ENCODE measurements at places on chromosomes 11 and 22.
A peak's percentile ranks its signal among the peaks of the same experiment; 100 is the strongest.

DNA sequence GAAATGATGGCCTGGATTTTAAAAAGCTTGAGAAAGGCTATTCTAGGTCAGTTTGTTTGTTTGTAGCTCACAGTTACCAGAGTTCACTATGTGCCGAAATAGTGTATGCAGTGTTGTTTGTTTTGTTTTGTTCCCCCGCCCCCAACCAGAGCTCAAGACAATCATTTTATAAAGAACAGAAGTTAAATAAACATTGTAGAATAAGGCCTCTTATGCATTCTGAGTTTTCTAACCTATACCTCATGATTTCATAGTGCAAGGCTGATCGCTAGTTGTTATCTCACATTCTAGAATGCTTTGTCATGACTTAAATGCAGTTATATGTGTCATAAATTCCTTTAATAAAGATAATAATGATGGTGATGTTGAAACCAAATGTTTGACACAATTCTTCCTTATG lies 7.8 kb downstream of the KCNA4 start:
- no peak for DNase-seq

- DNase-seq = no peak
Measured at GRCh38 chr11:82843057-82843795, 57.0 kb downstream of the PRCP start.

- no peak for DNase-seq
Measured at GRCh38 chr11:118931571-118931970, 5.8 kb upstream of the BCL9L start.

DNA sequence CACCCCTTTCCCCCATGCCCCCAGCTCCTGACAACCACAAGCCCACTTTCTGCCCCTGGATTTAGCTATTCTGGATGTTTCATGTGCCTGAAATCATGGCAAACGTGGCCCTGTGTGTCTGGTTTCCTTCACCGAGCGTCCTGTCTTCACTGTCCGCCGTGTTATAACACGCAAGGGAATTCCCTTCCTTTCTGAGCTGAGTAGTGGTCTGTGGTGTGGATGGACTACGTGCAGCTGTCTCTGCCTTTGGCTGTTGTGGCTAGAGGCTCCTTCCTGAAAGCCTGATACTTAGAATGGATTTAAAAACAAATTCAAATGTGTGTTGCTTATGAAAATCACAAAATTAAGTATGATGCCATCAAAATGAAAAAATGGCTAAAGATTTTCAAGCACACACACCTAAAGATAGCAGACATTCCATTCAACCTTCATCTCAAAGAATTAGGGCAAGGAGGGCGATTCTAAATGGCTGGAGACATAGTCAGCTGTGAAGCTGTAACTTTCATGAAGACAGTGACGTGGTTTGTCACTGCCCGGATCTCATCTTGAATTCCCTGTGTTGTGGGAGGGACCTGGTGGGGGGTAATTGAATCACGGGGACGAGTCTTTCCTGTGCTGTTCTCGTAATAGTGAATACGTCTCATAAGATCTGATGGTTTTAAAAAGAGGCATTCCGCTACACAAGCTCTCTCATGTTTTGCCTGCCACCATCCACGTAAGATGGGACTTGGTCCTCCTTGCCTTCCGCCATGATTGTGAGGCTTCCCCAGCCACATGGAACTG lies 30.5 kb downstream of the KCNQ1 start:
- no peak for DNase-seq

- no peak for DNase-seq
Measured at GRCh38 chr11:95907476-95907875, 16.4 kb downstream of the MTMR2 start.

GRCh38 chr11:15590132-15590531 lies 475.4 kb downstream of the INSC start:
- no peak for DNase-seq

GRCh38 chr11:65766535-65766934 lies 14.2 kb downstream of the AP5B1 start:
- peak; percentile 52 for DNase-seq

- DNase-seq = no peak
Measured at GRCh38 chr22:37739611-37740049, 42.8 kb downstream of the TRIOBP start.

- DNase-seq = peak; percentile 77
Measured at GRCh38 chr11:78228467-78228866, 39.7 kb downstream of the USP35 start.

DNA sequence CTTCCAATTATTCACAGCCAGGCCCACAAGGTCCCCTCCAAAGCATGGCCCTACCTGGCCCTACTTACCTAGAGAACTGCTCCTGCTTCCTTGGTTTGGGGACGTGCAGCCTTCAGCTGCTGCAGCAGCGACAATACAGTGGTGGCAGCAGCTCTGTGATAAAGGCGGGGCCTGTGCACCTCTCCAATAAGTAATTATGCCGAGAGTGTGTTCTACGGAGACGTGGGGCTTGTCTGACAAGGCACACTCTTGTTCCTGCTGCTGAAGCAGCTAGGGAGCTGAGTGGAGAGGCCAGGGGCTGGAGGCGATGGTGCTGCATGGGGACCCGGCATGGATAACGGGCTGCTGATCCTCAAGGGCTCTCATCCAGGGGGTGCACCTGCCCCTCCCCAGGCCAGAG lies 98.0 kb upstream of the THY1 start:
- DNase-seq = no peak

GRCh38 chr11:76603202-76603601 lies 67.3 kb downstream of the LRRC32 start:
- DNase-seq = no peak

DNA sequence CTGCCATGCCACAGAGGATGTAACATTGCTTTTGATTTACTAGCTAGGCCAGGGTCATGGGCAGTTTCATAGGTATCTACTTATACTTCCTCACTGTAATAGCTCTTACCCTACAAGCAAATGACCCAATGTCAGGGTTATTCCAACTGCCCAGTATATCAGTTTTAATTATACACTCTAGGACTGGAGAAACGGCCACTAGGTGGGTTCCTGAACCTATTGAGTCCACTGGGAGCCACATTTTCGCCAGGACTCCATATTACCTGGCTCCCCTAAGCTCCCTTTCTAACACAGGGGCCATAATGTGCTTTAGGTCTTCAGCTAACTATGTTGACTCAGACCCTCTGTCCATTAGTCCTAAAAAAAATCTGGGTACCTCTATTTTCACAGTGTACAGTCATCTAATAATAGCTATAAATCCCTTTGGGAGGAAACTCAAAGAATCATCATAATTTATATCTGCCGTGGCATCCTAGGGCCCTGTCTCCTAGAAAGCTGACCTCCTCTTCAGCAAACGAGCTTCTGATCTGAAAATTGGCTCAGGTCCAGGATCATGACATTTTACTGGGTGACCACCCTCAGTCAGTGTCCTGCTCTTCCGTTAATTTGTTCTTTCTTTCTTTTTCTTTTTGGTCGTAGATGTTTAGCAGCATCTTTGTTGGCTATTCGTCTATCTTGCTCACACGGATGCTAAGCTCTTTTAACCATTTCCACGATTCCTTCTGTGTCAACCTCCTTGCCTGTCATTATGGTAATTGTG lies 244.3 kb downstream of the FAM76B start:
- no peak for DNase-seq

GRCh38 chr11:117441146-117441975 lies 113.7 kb downstream of the CEP164 start:
- DNase-seq = no peak

- DNase-seq = no peak
Measured at GRCh38 chr22:49396817-49397216, 430.9 kb downstream of the BRD1 start.

DNA sequence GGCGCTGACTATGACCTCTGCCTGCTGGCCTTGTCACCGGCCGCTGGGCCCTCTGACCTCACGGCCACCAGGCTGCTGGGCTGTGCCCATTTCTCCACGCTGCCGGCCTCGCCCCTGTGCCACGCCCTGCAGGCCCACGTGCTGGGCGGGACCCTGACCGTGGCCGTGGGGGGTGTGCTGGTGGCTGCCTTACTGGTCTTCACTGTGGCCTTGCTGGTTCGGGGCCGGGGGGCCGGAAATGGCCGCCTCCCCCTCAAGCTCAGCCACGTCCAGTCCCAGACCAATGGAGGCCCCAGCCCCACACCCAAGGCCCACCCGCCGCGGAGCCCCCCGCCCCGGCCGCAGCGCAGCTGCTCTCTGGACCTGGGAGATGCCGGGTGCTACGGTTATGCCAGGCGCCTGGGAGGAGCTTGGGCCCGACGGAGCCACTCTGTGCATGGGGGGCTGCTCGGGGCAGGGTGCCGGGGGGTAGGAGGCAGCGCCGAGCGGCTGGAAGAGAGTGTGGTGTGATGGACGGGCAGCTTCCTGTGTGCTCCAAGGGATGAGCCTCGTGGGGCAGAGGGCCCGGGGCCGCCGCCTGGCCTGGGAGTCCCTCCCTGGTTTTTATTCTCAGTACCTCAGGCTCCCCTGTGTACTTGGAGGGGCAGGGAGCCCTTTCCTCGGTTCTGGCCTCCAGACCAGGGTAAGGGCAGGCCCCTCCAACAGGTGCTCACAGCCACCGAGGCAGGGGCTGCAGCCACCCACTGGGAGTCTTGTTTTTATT lies 3.0 kb downstream of the LRFN4 start:
- no peak for DNase-seq

DNA sequence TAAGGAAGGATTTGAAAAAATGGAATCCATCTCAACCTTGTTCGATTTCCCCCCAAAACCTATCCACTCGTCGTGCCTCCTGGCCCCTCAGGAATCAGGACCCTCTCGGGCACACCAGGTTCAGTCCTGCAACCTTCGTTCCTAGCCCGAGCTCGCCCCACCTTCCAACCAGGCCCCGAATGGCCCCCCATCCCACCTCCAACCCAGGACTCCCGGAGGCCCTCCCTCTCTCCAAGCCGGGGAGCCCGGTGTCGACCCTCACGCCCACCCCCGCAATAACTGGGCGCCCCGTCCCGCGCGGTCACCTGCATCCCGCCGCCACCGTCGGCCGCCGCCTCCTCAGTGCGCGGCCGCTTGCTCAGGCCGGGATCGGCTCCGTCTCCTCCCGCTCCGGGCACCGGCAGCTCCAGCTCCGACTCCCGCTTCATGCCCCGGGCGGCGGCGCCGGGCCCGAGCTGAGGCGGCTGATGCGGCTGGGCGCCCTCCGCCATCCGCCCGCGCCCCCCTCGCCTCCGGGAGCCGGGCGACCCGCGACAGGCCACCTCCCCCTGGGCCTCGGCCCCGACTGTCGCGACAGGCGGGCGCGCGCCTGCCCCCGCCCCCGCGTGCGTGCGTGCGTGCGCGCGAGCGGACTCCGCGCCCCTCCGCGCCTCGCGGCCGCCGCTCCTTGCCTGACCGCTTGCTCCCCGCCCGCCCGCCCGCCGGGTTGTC lies 534 bp downstream of the RBFOX2 start:
- DNase-seq = no peak

DNA sequence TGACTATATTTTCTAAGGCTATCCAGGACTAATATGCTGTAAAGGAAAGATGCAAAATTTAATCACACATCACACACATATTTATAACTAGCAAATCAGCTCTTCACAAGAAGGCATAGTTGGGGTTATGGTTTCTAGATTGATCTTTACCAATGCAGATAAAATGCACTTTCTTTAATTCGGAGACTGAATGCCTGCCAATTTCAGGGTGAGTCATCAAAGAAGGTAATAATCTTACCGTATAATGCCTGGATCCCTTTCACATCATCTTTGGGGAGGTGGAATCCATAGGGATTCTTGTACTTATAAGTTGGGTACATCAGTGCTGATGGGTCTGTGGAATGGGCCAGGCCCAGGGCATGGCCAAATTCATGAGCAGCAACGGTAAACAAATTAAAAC lies 16.4 kb downstream of the MMP20 start:
- DNase-seq = no peak

GRCh38 chr11:109421981-109422869 lies at the start of gene C11orf87:
C11orf87 (plus strand) TSS chr11:109422190; CDS start chr11:109423634, 1,444 bp downstream.
- DNase-seq = no peak

GRCh38 chr11:110179064-110179463 lies 85.9 kb downstream of the ZC3H12C start:
- DNase-seq = no peak

- peak; percentile 20 for DNase-seq
Measured at GRCh38 chr11:18111005-18111404, 5.1 kb upstream of the SAAL1 start.

GRCh38 chr11:9895006-9895405 lies 231.1 kb downstream of the SWAP70 start:
- no peak for DNase-seq

- DNase-seq = no peak
Measured at GRCh38 chr22:37454857-37455686, 27.8 kb upstream of the ELFN2 start.

GRCh38 chr11:88105526-88105925 lies 69.7 kb downstream of the RAB38 start:
- DNase-seq = no peak

- no peak for DNase-seq
Measured at GRCh38 chr22:19758896-19759426, 1.6 kb upstream of the TBX1 start.

DNA sequence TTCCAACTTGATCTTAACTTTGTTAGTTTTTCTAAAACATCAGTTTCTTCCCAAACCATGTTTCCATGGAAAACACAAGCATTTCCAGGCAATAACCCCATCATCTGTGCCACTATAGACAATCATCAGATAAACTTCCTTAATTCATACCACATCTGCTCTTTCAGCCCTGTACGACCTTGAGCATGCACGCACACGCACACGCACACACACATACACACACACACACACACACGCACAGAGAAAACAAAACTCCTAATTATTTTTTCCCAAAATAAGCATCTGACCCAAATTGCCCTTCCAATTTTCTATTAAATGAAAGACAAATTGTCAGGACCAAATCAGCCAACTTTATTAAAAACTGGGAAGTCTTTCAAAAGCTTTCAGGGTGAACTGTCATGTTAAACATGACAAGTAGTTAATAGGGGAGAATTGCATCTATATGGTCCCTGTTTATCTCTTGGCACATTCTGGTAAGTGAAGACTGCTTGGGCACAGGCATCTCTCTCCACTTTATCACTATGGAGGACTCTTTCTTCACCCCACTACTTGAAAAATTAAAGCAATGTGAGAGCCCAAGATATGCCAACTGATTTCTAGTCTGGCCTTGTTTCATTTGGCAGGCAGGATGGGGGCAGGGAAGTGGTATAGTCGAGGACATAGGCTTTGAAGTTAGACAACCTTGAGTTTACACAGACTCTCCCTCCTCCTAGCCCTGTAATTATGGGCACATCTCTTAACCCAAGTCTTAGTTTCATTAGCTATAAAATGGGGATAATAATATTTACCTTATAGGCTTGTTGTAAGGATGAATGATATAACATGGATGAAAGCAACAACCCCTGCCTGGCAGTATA lies 15.1 kb downstream of the ADM start:
- no peak for DNase-seq

- peak; percentile 71 for DNase-seq
Measured at GRCh38 chr22:40183029-40183581, 5.4 kb downstream of the TNRC6B start.

DNA sequence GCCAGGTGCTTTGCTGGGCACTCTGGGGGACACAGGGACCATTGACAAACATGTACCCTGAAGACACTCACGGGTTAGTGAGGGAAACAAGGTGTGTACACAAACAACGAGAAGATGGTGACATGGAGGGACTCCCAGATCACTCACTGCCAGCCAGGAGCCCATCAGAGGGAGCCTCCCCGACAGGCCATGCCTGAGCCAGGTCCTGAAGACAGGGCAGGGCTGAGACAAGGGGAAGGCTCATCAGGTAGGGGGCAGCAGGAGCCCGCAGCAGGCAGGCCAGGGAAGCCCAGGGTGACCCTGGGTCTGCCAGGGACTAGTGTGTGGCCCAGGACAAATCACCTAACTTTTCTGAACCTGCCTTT lies 127.9 kb downstream of the BUD13 start:
- DNase-seq = no peak

GRCh38 chr22:22424210-22424800 lies 84.2 kb downstream of the ZNF280B start:
- DNase-seq = no peak

GRCh38 chr11:47394322-47395222 lies 13.8 kb upstream of the SLC39A13 start:
- no peak for DNase-seq

All from T47D (cell line).